DMS 273 treated with DMSO at 0.1 percent for 48 hours (cell line): ENCODE measurements at places on chromosomes 5 and 9.

DNA sequence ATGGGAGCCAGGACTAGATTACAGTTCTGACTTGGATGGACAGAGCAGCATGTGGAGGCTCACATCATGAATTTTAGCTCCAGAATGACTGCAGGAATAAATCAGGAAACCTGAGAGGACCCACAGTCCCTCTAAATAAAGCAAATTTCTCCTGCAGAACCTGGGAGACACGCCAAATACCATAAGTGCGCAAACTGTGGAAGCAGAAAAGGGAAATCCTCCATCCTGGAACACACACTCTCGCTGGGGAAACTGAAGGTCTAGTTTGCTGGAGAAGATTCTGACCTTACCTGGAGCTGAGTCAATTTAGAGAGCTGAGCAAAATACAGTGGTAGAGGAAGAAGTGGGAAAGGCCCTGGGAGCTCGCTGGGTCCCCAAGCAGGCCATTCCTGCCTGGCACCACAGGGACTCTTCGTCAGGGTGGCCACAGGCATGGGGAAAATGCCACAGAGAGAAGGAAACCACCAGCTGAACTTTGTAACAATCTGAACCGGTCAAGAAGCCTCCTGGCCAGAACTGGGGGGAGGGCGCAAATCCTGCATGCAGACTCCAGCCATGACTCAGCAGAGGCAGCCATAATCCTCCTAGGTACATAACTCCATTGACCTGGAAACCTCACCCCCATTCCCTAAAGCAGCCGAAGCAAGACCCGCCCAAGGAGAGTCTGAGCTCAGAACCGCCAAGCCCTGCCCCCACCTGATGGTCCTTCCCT is 390.9 kb downstream of the LRRC70 start:
- no peak for DNase-seq

DNA sequence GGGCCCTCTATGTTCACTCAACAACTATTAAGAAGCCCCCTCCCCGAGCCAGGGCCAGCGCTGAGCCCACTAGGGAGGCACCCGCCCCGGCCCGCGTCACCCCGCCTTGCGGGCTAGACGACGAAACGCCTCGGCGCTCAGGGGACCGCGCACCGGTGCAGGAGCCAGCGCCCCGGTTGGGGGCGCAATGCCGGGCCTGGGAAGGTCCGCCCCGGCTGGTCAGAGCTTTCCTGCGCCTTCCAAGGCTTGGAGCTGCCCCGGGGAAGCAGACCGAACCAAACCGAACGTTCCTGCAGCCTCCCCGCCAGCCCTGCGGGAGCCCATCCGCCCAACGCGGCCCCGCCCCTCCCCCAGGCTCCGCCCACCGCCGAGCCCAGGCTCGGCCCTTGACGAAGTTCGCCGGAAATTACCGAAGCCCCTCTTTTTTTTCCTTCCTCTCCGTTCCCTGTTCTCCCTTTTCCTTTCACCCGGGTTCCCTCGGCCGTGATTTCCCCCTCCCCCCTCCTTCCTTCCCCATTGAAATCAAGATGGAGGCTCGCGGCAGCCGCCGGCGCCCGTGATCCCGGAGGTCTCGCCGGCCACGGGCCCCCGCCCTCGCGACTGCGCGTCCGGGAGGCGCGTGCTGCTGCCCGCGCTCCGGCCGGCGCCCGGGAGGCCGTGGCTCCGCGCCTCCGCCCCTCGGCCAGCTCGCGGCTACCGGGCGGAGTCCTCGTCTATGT is at the start of gene TRIO:
Gene TRIO, plus strand, starts transcription at position 516 of the 719 bp plus-strand sequence. CDS start 384 bp downstream, outside the sequence.
- peak; percentile 83 for DNase-seq

GRCh38 chr5:173989432-173990082 is 587 bp downstream of the C5orf47 start:
- DNase-seq: no peak

DNA sequence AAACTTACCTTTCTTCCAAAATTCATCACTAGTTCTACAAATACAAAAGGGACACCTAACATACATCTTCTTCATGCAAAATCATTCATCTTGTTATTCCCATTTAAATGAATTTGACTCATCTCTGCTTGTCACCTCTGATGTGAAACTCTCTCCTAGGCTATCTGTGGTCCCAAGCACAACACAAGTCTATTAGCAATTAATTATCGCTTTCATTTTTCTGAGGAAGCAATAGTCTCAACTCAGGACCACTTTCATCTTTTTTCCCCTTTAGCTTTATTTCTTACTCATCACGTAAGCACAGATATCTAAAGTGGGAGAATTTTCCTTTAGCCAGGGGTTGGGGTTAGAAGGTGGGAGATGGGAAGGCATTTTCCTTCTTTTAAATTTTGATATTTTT is 131.9 kb downstream of the ST8SIA4 start:
- DNase-seq: no peak

DNA sequence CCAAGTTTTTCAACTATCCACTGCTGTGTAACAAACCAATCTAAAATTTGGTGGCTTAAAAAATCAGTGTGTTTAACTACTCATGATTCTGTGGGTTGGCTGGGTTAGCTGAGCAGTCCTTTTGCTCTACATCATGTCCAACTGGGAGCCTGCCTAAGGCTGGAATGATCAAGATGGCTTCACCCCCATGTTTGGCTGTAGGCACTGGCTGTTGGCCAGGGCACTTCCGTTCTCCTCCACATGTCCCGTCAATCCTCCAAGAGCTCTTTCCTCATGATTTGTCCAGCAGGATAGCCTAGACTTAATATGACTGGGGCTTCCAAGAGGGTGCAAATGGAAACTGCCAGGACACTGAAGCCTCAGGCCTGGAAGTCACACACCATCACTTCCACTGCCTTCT is 17.0 kb upstream of the TSSK1B start:
- no peak for DNase-seq

- DNase-seq: no peak
Measured at GRCh38 chr5:43362725-43363435, 49.3 kb downstream of the CCL28 start.

DNA sequence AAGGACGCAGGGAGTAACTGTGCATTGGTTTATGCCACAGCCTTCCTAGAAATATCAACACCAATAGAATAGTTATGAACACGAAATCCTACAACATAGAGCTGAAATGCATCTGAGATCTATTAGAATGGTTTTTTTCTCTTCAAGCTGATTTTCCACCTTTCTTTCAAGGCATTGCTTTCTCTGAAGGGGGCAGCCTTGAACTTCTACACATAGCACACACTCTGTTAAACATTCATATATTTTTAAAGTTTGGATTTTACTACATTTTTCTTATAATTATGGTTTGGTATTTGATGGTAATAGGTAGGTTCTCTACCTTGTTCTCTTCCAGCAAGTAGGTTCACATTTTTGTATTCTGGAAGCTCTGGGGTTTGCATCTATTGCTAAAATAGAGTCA is 661.8 kb downstream of the SEMA5A start:
- no peak for DNase-seq

- no peak for DNase-seq
Measured at GRCh38 chr5:168793841-168794837, 215.0 kb upstream of the PANK3 start.
